ENCODE measurements at places on chromosomes 3 and 15.

GRCh38 chr15:78425643-78426042, 12.4 kb upstream of the IREB2 start:
- no peak for DNase-seq

DNA sequence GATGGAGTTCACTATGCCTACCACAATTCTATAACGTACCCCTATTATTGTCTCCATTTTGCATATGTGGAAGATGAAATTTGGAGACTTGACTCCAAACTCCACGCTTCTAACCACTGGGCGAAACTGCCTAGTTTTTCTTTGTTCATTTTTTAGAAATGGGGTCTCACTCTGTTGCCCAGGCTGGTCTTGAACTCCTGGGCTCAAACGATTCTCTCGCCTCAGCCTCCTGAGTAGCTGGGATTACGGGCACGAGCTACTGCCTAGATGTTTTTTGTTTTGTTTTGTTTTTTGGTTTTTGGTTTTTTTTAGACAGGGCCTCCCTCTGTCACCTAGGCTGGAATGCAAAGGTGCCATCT, 584 bp upstream of the RPL32 start:
- no peak for DNase-seq

DNA sequence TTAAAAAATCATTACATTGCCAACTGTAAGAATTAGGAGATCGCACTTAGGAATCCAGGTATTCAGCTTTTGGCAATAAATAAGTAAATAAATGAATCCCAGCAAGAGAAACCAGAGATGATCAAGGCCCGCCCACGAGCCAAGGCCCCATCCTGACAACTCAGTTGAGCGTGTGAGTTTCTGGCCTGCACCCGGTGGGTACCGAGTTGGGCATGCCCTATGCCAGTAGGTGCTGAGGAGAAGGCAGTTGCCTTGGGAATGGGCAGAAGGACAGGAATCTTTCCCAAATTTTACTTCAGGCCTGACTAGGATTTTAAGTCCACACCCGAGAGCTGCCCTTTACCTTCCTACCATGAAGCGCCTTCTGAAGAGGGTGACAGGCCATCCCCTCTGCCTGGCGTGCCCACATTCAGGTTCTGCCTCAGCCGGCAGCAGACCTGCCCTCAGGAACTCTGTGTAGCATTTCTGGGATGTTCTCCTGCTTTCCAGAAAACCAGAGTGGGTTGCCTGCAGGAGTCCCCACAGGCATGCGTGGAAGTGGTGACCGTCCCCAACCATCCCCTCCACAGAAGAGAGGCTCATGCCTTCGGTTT, 99.3 kb upstream of the ALDH1A3 start:
- no peak for DNase-seq

DNA sequence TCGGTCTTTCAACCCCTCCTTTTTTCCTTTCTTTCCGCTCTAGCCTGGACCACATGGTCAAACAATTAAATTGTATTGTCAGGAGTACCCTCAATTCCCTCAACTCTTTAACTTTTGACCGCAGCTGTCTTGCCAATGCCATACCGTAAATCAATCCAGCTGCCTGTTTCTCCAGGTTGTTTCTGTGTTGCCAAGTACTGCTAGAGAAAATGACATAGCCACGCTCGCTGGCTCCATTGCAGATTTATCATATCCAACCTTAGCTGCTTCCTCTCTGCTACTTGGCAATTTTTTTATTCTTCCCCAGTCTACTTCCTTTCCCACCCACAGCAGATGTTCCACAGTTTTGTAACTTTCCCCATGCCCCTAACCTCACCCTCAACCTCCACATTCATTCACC, 60.0 kb downstream of the ZNF385D start:
- no peak for DNase-seq

GRCh38 chr15:101490922-101491733, 1.6 kb upstream of the PCSK6 start:
- DNase-seq: no peak

- DNase-seq: no peak
Measured at GRCh38 chr15:58279106-58279505, 140.9 kb downstream of the AQP9 start.

Measured in NCI-H146 (cell line).